ENCODE measurements at places on chromosomes 7 and 10.

DNA sequence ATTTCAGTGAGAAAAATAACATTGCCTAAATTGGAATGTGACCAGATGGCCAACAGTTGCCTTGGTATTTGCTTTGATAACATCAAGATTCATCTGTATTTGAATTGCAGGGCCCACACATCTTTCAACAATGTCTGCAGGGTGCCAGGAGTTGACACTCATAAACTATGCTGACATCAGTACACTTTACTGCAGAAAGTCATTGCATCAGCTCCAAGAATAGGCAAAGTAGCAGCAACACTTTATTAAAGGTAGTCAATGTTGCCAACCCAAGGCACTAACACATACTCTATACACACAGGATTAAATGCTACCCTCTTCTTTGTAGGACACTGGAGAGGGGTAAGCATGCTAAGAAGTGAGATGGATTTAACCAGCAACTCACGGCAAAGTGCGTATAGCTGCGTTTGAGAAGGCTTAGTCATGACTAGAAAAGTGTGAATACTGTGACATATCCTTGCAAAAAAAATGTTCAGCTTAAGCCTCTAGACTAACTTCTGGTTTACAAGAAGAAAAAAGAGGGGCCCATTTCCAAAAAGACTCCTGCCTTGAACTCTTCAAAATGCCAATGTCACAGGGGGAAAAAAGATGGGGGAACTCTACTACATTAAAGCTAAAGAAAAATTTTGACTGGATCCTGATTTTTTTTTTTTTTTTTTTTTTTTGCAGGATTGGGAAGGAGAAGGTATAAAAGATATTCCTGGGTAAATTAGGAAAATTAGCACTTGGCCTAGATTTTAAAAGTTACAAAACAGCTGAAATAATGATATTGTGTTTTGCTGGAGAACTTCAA is 2.2 kb downstream of the BBIP1 start:
- no peak for DNase-seq

- no peak for DNase-seq
These were observed 15.1 kb downstream of the FBXL13 start for GRCh38 chr7:103059471-103059870.

- no peak for DNase-seq
These were observed 187.2 kb upstream of the LYZL2 start for GRCh38 chr10:30816820-30817171.

DNA sequence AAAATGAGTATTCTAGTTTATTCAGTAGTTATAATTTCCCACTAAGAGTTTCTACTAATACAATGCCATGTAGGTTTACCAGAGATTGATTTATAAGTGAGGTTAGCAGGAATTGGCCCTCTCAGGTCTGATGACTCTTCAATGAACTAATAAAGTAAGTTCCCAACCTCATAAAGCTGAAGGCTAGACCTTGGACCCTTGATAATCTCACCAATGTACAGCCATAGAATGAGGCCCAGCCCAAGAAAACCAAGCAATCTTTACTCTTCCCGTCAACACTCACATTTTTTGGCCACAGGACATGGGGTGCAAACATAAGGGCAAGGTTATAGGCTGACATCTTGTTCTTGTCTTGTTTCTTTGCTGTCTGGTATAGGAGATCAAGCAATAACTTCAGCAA is 33.3 kb downstream of the ARHGAP19 start:
- DNase-seq: no peak
